ENCODE measurements at places on chromosomes 7 and 10. TPM values are rescaled to one million over a fixed set of nuclear protein-coding genes. Genes with fewer than 3 reads are reported as not detected.

Gene USP6NL
- total RNA-seq = 12.5 TPM

Gene HOXA10
- 12.6 TPM for total RNA-seq

Gene STAG3
- total RNA-seq = 1.00 TPM

Gene GSAP
- 20.8 TPM for total RNA-seq

Gene FAM25A
- not detected for total RNA-seq

Gene TAS2R3
- 0.44 TPM for total RNA-seq

Gene LRRD1
- total RNA-seq = not detected

Gene TMEM225B
- 0.55 TPM for total RNA-seq

Gene GBX1
- not detected for total RNA-seq

Gene MBLAC1
- total RNA-seq = 2.6 TPM

Gene CTNNA3
- not detected for total RNA-seq

Gene SORCS1
- not detected for total RNA-seq

Gene STYXL1
- 38.6 TPM for total RNA-seq

Gene NAT16
- total RNA-seq = under 0.01 TPM

Gene TMUB1
- 20.6 TPM for total RNA-seq

Gene SCD
- 532 TPM for total RNA-seq

Gene VGF
- 249 TPM for total RNA-seq

Gene HOGA1
- total RNA-seq = 0.50 TPM

Gene OR2A12
- total RNA-seq = not detected

Gene KIAA1549
- total RNA-seq = 1.5 TPM

Gene C10orf53
- under 0.01 TPM for total RNA-seq

Gene ANKRD1
- 1.00 TPM for total RNA-seq

Gene NPSR1
- not detected for total RNA-seq

Gene ADRB1
- not detected for total RNA-seq

Gene IL6
- total RNA-seq = 0.55 TPM

Gene SPOCK2
- total RNA-seq = 0.11 TPM

Gene IL2RA
- not detected for total RNA-seq

Gene MPP7
- total RNA-seq = 0.33 TPM

Gene PRKAR2B
- 23.4 TPM for total RNA-seq

Gene GTF2IRD1
- 31.1 TPM for total RNA-seq

Gene PROSER2
- 0.44 TPM for total RNA-seq

Gene FFAR4
- not detected for total RNA-seq

Gene CTTNBP2
- total RNA-seq = 7.0 TPM

Gene MYH16
- total RNA-seq = 0.33 TPM

Gene C10orf105
- under 0.01 TPM for total RNA-seq

Gene AGR2
- under 0.01 TPM for total RNA-seq

Gene PLEKHS1
- not detected for total RNA-seq

Gene HECTD2
- 11.5 TPM for total RNA-seq

Gene NPFFR1
- not detected for total RNA-seq

Gene ADARB2
- total RNA-seq = not detected

Gene SPDYE8
- total RNA-seq = not detected

Gene LIPK
- not detected for total RNA-seq

Gene MGMT
- total RNA-seq = 10.0 TPM

Gene MRPS16
- total RNA-seq = 77.2 TPM

Gene DYNC1I1
- 2.1 TPM for total RNA-seq

Gene MEST
- total RNA-seq = 5.5 TPM

Gene ZNF746
- total RNA-seq = 19.7 TPM

Gene SRGN
- total RNA-seq = 28.6 TPM

Gene TRRAP
- 23.2 TPM for total RNA-seq

Gene WDR86
- not detected for total RNA-seq

Gene PKD1L1
- total RNA-seq = under 0.01 TPM

Gene CCDC7
- 8.7 TPM for total RNA-seq

Gene SLC29A4
- 3.6 TPM for total RNA-seq

Gene TWIST1
- 51.1 TPM for total RNA-seq

Gene ACTL6B
- total RNA-seq = not detected

Gene GNAT3
- not detected for total RNA-seq

Gene TMEM184A
- total RNA-seq = 0.11 TPM

Gene GLRX3
- total RNA-seq = 135 TPM

All from uterine smooth muscle cell (primary cell).